ENCODE measurements at places on chromosomes 1 and 21.

DNA sequence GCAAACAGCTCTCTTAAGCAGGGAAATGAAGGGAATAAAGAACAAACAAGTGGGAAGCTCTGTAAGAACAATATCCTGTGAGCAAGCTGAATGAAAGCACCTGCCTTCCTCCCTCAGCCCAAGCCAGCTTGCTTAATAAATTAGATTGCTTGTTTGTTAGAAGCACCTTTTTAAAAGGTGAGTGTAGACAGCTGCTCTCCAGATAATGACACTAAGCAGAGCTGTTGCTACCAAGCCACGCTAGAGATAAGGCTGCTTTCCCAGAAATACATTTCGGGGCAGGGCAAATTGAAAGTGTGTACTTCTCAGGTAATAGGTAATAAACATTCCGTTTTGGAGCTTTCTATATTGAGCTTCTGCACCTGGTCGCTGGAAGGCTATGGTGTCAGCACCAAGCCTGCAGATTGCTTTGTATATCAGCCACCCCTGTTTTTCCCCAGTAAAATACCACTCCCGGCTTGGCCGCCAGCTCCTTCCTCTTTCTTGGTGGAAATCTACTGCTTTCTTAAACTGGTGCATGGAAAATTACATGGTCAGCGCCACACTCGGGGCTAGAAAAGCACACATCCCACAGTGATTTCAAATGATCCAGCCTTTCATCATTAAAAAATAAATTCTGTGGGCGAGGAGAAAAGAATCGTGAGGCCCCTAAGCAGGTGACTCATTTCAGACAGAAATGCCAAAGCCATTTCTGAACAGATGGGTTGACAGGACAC lies 151.3 kb downstream of the ETS2 start:
- no peak for DNase-seq

DNA sequence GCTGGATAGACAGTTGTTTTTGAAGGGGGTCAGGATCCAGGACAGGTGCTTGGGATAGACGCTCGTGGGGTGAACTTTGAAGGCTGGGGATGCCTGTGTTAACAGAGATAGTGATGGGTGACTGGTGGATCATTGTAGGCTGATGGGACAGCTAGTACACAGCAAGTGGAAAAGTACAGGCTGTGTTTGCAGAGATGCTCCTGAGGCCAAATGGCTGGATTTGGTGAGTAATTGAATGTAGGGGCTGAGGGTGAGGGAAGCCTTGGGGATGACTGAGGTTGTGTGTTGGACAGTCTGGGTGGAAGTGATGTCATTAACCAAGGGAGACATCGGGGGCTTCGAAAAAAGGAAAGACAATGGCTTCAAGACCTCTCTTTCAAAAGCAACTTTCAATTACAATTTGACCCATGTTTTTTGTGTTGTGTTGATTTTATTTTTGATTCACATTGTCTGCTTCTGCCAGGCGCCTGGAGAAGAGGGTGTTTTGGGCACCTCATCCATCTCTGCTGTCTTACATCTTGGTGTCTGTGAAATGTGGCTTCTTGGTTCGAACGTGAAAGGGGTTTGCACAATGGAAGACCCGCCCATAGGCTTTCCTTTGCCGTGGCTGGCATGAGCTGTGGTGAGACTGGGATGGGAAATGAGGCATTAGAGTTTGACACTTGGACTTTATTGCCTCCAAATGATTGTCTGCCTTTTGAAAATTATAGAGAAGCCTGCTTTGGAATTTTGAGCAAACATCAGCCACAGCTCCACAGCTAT lies 147.5 kb downstream of the FOXD2 start:
- no peak for DNase-seq

GRCh38 chr1:26838474-26839338 lies 12.2 kb downstream of the ZDHHC18 start:
- no peak for DNase-seq

- no peak for DNase-seq
These were observed 3.6 kb upstream of the RD3 start for GRCh38 chr1:211495584-211495983.

- DNase-seq, result no peak
These were observed 24.1 kb upstream of the THRAP3 start for GRCh38 chr1:36199934-36200741.

GRCh38 chr1:87812871-87813577 lies 484.3 kb downstream of the LMO4 start:
- no peak for DNase-seq

GRCh38 chr1:36417931-36418330 lies 20.2 kb upstream of the LSM10 start:
- DNase-seq, result no peak

GRCh38 chr1:93522721-93523120 lies 74.8 kb downstream of the FNBP1L start:
- DNase-seq, result no peak

DNA sequence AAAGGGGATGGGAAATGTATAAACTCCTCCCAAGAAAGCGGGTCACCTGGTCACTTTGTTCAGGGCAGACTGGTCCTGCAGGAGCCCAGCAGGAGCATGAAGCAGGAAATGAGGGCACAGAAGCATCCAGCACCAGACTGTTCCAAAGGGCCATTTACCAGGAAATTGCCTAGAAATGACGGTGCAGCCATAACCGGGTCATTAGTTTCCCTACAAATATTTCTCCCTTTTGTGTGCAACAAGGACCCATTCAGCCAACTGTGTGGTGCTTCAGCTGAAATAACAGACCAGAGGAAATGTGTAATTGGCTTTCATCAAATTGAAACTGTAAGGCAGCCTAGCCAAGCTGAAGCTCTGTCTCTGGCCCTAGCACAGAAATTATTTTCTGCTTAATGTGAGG lies 7.6 kb upstream of the CTTNBP2NL start:
- peak; percentile 43 for DNase-seq

- no peak for DNase-seq
These were observed 225.4 kb downstream of the TRABD2B start for GRCh38 chr1:47771751-47772150.

GRCh38 chr1:204213668-204214662 lies at the start of gene GOLT1A:
TSS of gene GOLT1A (minus strand) at chr1:204213988. CDS start at chr1:204213906, 82 bp downstream.
- DNase-seq, result peak; percentile 86

GRCh38 chr1:47483651-47484050 lies 45.8 kb downstream of the FOXD2 start:
- no peak for DNase-seq

- DNase-seq, result peak; percentile 59
These were observed 68.0 kb upstream of the AKT3 start for GRCh38 chr1:243917863-243918565.

All from EL (cell line).